ENCODE measurements at places on chromosomes 2 and 18.

DNA sequence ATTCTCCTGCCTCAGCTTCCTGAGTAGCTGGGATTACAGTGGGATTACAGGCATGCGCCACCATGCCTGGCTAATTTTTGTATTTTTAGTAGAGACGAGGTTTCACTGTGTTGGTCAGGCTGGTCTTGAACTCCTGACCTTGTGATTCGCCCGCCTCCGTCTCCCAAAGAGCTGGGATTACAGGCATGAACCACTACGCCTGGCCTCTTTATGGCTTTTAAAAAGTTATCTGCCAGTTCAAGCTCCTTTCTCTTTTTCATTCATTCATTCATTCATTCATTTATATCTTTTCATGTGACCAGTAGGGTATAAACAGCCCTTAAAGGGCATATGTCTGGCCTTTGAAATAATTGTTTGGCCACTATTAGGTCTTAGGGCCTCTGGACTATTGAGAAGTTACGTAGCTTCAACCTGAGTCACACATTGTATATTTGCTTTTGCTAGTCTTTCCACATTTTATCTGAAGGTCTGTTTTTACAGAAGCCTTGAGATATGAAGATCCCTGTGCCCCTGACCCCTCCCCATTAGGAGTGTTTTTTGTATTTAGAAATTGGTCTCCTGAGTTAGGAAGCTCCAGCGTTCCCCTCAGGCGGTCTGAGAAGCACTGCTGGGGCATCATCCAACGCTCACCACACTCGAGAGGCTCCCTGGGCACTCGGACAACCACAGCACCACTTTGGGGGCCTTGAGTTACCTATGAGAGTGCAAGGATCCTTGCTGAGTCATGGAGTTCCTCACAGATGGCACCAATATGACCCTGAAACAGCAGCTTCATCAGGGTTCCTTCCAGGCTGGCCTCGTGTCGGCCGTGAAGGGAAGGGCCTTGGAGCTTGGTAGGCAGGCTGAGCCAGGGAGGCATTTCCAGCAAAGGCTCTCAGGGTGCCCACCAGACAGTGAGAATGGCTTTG is 21.8 kb downstream of the FZD5 start:
- no peak for DNase-seq

DNA sequence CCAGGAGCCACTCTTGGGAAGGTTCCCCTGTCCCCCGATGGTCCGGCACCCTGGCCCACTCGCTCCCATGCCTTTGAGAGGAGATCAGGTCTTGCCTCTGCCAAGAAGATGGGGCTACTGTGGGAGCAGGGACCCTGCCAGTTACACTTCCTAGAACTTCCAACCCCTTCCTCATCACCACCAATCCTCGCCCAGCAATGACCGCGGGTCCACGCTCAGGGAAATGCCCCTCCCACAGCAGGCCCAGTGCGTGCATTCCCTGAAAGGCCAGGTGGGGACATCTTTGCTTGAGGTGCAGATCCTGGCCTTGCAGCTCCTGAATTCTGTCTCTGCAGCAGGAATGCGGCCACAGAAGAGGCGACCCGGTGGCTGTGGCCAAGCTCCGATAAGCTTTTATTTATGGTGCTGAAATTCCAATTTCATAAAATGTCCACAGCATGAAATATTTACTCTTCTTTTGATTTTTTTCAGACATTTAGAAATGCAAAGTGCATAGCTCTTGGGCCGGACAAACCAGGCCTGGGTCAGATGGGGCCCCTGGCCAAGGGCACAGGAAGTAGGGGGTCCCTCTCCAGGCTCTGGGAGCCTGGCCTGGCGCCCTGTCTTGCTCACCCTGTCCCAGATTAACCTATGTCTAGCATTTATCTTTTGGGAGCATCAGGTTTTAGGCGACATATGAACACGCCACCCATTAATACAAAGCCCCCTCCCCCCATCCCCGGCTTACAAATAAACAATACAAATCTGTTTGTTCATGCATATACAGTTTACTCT is 29.8 kb downstream of the PXDN start:
- DNase-seq: no peak

DNA sequence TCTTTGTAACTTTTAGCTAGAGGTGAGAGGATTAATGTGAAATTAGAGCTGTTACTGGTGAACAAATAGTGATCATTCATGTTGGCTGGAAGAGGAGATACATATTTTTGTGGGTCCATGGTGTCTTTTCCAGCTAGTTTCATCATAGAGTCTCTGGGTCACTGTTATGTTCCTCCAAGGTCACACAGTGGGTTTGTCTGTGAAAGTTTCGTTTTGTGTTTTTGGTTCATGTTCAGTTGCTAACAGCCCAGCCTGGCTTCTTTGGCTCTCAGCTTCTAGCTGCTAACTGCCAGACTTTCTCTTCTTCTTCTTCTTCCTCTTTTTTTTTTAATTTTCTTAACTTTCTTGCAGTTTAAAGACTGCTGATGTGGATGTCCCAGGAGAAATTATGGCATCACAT is 480.0 kb upstream of the SYT4 start:
- DNase-seq: no peak

GRCh38 chr2:10285556-10286198 is 17.0 kb upstream of the HPCAL1 start:
- DNase-seq: peak; percentile 20

- no peak for DNase-seq
Measured at GRCh38 chr18:3524706-3525105, 74.7 kb downstream of the TGIF1 start.

GRCh38 chr2:71926876-71927756 is 220.5 kb downstream of the CYP26B1 start:
- DNase-seq: no peak

- DNase-seq: no peak
Measured at GRCh38 chr2:165568361-165568760, 98.9 kb downstream of the CSRNP3 start.

GRCh38 chr18:26756556-26756955 is 109.0 kb downstream of the AQP4 start:
- no peak for DNase-seq

DNA sequence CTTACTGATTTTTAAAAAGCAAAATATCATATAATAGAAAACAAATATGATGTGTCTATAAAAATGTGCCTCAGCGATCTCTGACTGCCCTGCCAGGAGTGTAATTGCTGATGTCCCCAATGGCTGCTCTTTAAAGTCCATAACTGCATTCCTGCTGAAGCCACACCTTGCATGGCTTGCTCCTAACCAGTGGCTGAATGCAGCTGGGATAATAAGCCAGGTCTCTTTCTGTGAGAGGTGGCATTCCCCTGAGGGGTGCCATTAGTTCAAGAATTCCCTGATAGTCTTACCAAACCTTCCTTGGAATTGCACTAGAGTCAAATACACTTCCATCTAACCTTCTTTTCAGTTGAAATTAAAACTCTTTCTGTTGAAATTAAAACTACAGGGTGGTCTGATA is 125.8 kb upstream of the ZNF804A start:
- no peak for DNase-seq

DNA sequence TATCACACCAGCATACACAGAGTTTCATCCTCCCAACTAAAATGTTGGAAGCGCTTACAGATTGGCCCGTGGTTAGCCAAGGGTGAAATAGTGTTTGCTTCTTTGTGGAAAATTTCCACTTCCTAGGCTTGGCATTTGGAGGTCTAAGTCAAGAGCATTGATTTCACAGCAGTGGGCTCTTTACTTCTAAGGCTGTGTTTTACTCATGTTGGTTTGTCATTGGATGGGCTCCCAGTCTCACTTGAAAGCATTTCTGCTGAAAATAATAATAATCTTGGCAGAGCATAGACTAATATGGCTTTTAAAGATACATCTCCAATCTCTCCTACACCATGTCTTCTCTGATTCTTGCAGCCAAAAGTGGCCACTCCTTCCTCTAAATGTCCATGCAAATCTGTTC is 82.9 kb downstream of the DYNAP start:
- DNase-seq: no peak

GRCh38 chr18:45666006-45666405 is 50.7 kb downstream of the SLC14A2 start:
- DNase-seq: no peak

GRCh38 chr18:59906203-59906602 is 6.4 kb downstream of the PMAIP1 start:
- DNase-seq: no peak

- DNase-seq: no peak
Measured at GRCh38 chr18:76377359-76377756, 117.7 kb downstream of the ZNF516 start.

DNA sequence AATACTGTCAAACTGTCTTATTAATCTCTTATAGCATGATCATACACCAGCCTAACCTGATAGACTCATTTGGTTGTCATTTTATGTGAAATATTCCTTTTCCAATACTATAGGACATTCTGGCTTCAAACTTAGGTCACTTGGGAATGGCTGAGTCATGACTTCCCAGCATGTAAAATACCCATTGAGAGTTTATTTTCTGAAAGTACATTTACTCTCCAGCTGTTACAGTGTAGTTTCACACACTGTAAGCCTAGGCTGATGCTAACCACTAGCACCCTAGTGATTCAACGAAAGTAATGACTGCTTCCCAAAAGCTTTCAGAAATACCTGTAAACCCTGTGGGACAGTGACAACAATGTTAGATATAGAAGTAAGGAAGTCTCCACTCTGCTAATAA is 93.8 kb downstream of the FIGN start:
- DNase-seq: no peak

GRCh38 chr2:65431421-65432226 is 775 bp downstream of the SPRED2 start:
- peak; percentile 56 for DNase-seq

DNA sequence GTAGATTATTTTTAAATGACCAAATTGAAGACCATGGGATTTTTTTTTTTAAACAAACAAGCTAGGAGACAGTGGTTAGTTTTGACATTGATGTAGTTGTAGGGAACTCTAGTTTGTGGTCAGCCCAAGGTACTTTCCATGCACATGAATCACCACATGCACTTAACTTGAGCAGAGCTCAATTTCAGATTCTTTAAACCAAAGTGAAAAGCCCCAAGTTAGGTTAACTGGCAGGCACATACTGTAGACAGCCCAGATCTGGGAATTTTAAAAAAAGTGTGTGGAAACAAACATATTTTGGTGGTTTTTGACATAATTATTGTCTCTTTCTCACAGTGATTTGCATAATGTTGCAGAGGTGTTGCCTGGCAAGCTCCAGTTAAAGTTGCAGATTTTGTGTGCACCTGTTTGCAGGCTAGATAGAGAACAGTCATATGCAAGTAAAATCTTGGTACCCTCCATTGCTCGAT is 88.4 kb downstream of the BCL2L11 start:
- DNase-seq: no peak

- DNase-seq: peak; percentile 22
Measured at GRCh38 chr2:157327621-157328500, 2.2 kb upstream of the ERMN start.

GRCh38 chr2:120323807-120324399 is 22.0 kb upstream of the INHBB start:
- no peak for DNase-seq

DNA sequence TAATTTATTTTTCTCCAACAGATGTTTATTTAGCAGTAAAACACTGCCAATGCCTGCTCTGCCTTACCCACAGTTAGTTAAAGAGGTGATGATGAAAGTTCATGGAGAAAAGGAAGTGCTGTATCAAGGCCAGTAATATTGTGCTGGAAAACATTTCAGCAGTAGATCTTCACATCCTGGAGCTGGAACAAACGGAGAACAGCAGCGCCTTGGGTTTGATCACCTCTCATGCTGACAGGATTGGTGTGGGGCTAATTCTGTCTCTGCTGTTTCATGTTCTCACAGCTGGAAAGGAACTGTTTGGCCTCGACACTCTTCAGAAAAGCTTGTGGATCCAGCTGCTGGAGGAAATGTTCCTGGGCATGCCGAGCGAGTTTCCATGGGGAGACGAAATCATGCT is 61.5 kb upstream of the RPE start:
- no peak for DNase-seq

DNA sequence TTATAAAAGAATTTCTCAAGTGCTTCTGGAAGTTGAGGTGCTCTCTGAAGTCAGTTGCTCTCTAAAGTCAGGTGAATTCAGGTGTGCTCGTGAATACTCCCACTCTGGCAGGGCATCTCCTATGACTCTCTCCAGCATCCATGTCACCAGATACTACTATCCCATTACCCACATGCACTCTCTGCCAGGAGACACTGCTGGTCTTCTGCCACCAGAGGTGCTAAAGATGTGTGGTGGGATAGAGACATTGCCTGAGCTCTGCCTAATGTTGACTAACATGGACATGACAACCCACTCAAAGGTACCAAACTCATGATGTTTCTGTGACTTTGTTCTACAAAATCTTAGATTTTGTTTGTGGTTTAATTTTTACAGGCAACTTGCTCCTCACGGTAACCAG is 106.4 kb upstream of the HNRNPA3 start:
- DNase-seq: no peak

GRCh38 chr18:44507729-44508325 is 172.9 kb upstream of the SETBP1 start:
- DNase-seq: peak; percentile 4

- DNase-seq: no peak
Measured at GRCh38 chr18:58128381-58129374, 84.7 kb downstream of the NEDD4L start.

- DNase-seq: no peak
Measured at GRCh38 chr2:42933824-42934254, 141.5 kb upstream of the HAAO start.

DNA sequence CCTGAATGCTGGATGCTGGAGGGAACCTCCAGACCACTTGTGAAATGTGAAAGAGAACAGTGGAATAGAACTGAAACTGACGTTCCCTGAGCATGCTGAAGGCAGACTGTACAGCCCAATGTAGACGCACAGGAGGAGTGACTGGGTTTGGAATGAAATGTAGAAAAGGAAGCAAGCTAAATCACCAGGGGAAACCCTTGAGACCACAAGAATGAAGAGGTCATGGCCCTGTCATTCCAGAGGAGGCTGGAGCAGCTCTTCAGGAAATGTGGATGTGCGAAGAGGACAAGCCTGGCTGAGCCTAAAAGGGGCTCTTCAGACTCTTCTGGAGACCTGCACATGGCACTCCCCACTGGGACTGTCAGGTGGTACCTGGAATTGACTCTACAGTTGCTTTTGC is 118.5 kb upstream of the ALPP start:
- no peak for DNase-seq

GRCh38 chr2:134778372-134778771 is 59.6 kb upstream of the TMEM163 start:
- peak; percentile 13 for DNase-seq

GRCh38 chr2:116810071-116810470 is 1004.4 kb upstream of the DDX18 start:
- no peak for DNase-seq
